CD4-positive, alpha-beta memory T cell (primary cell): ENCODE measurements at places on chromosomes 12 and 14.

GRCh38 chr12:130768120-130768519 is 52.0 kb upstream of the RIMBP2 start:
- DNase-seq, result no peak

GRCh38 chr12:12654691-12655460 is 41.1 kb downstream of the GPR19 start:
- no peak for DNase-seq

DNA sequence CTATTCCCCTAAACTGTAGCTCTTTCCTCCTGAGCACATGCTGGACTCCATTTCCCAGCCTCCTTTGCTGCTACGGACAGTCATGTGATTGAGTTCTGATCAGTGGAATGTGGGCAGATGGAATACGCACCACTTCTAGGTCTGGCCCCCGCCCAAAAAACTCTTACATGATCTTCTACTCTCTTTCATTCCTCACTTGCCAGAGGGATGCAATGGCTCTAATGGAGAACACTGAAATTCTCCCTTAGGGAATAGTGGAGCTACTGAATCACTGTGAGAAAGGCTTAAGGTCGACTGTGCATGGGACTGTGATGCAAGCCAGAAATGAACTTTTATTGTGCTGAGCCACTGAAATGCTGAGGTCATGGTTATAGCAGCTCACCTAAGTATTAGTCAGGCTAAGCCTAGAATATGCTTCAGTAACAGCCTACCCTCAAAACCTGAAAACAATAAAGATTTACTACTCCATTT is 13.0 kb upstream of the TMED2 start:
- no peak for DNase-seq

DNA sequence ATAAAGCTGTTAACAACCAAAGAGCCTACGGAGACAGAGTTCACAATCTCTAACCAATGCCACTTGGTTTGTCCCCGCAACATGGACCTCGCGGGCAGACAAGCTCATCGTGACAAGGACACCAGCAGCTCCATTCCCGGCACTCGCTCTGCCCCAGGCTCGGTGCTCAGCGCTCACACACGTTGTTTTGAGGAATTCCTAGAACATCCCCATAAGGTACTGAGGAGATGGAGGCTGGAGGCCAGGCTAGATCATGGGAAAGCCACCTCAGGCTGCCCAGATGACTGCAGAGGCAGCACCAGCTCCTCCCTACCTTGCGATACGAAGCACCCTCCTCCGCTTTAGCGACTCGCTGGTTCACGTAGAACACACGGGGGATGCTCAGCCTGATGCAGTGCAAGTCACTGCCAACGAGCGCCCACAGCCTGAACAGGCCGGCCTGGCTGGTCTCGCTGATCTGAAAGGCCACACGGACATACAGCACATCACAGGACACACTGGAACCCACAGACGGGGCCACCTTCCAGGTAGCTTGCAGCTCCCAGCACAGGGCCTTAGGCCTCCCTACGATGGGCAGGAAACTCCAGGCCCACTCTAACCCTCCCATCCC is 30.1 kb downstream of the P2RX2 start:
- no peak for DNase-seq

DNA sequence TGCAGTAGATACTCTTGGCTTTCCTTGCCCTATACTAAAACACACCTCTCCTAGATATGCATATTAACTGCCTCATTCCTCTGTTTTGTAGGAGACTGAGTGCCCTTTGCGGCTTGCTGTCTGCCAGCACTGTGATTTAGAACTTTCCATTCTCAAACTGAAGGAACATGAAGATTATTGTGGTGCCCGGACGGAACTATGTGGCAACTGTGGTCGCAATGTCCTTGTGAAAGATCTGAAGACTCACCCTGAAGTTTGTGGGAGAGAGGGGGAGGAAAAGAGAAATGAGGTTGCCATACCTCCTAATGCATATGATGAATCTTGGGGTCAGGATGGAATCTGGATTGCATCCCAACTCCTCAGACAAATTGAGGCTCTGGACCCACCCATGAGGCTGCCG is 15.4 kb downstream of the TRAFD1 start:
- DNase-seq, result no peak

DNA sequence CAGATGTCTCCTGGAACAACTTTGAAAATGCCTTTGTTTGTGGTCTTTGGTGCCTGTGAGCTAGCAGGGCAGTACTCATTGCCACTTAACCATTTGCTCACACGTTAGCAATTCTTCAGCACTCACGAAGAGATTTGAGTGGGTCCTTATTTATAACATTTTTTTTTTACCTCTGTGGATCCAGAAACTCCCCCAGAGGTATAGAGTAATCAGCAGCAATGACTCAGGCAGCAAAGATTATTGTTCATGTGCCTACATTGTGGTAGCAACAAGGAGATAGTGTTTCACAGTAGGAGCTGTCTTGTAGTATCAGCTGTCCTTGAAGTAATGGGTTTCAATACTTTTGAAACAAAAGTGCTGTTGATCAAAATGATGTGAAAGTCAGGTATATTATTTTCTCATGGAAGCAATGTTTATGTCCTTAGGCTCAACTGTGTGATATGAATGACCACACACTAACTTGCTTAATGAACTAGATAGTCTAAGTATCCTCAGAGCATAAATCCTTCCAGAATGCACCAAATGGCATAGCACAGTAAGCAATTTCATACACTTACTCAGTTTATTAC is 304.1 kb downstream of the EGLN3 start:
- no peak for DNase-seq

DNA sequence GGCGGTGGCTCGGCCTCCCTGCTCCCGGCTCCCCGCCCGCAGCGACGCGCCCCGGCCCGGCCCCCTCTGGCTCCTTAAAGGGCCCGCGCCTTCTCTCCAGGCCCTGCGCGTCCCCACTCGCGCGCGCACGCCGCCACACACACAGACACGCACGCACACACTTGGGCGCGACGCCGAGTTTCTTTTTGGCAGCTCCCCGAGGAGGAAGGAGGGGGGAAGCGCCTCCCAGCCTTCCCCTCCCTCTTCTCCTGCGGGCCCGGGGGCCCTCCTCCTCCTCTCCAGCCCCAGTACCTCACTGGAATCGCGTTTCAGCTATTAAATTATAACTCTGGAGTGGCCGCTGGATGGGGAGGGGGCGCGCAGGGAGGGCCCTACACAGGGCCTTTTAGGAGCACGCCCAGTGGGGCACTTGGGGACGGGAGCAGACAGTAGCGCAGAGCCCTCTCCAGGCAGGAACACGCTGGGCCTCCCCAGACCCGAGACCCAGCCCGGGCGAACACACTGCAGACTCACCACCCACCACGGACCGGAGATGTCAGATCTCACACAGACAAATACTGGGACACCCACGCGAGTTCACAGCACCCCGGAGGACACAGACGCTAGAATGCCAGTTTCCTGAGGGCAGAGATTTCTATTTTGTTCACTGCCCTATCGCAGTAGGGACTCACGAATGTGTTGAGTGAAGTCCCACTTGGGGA is 411 bp upstream of the NCOR2 start:
- peak; percentile 84 for DNase-seq

DNA sequence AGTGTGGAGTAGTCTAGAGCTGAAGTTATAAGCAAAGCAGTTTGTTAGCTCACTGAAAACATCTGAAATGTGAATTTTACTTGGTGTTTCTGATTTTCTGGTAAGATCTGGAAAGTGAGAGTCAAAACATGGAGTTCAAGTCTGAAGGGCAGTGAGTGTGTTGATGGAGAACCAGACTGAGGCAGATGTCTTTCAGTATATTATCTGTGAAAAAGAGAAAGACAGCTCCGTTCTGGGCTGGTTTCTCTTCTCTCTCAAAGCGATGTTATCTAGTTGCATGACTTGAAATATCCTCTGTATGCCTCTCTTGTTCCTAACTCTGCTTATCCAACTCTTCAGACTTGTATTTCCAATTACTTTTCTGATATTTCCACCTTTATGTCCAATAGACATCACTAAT is 381.9 kb upstream of the RGS6 start:
- no peak for DNase-seq

GRCh38 chr14:73944432-73945158 is 5.3 kb downstream of the FAM161B start:
- no peak for DNase-seq

- no peak for DNase-seq
Observed at GRCh38 chr12:53651737-53652136, 24.1 kb downstream of the ATP5MC2 start.

DNA sequence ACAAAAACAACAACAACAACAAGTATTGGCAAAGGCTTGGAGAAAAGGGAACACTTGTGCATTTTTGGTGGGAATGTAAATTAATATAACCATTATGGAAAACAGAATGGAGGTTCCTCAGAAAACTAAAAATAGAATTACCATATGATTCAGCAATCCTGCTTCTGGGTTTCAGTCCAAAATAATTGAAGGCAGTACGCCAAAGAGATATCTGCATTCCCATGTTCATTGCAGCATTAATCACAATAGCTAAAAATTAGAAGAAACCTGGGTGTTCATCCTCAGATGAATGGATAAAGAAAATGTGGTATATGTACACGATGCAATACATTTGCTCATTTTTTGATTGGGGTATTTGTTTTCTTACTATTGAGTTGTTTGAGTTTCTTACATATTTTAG is 813.0 kb downstream of the NRXN3 start:
- no peak for DNase-seq

- DNase-seq, result no peak
Observed at GRCh38 chr14:66483322-66483721, 2.8 kb upstream of the CCDC196 start.

DNA sequence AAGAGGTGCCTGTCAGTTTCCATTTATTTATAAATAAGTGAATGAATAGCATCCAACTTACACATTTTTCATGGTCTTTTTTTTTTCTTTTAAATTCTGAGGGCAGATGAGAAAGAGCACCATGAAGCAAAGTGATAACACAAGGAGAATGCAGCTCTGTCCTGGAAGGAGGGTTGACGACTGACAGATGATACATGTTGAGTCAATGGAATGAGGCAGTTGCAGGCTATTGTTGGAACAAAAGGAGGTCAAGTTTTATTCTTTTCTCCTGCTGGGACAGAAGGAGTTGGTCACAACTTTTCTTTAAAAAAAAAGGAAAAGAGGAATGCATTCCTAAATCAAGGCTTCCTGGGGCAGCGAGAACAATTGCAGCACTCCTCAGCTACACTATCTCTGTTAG is 119.9 kb upstream of the PLEKHG7 start:
- DNase-seq, result no peak

DNA sequence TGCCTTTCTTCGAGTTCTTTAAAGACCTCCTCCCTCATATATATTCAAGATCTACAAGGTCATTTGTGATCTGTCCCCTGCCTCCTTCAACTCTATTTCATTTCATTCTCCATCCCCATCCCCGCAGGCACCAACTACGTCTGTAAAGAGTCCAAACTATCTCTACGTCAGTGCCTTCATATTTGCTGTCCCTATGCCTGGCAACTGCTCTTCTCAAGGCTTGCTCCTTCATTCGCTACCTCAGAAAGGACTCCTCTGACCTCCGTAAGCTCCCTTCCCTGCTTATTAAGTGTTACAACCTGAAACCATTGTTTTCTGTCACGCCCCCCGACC is 650 bp downstream of the LLPH start:
- DNase-seq, result no peak

DNA sequence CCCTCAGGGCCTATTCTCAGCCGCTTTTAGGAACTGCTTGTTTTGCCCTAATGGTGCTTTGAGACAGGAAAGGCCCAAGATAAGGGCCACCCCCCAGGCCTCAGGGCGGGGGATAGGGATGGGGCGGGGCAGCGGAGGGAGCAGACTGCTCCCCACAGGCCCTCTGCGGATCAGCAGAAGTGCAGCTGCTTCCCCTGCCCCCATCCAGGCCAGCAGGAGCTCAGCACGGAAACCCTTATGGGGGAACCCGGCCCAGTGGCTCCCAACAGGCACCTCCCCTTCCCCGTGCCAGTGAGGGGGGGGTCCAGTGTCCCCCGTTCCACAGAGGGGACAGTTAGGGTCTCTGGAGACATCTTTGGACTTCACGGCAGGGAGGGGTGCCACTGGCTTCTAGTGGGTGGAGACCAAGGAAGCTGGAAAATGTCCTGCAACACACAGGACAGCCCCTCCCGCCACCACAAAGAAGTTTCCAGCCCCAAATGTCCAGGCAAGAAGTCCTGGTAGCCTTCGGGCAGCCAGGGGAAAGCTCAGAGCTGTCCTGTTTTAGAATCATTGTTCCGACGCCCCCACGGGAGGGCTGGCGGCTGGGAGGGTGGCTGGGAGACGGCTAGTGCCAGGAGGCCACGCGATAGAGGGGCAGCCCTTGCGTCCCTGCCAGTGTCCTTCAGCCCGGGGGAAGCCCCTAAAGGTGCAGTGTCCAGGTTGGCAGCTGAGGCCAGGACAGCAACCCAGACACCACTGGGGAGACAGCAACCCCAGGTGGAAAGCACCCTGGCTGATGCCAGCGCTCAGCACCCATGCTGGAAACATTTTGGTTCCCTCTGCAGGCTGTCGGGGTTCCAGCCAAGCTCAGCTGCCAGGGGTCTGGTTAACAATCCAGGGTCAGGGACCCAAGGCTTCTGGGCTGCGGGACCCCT is 10.4 kb upstream of the GPR132 start:
- no peak for DNase-seq

DNA sequence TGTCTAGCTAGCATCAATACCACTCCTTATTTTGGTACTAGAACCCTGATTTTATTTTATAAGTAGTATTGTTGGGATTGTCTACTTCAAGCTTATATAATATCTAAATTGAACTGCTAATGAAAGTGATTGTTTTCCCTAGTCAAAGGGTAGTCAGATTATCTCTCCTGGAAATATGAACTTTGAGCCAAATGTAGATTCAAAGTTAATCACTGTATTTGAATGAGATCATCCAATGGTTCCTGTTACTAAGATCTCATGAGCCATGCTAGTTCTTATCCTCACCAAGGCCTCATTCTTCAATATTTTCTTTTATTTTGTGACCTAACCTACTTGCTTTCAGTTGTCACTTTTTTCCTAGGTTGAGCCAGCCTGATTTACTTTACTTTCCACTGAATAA is 276.7 kb downstream of the RASSF9 start:
- DNase-seq, result no peak

- no peak for DNase-seq
Observed at GRCh38 chr12:85005615-85006014, 30.5 kb downstream of the TSPAN19 start.

DNA sequence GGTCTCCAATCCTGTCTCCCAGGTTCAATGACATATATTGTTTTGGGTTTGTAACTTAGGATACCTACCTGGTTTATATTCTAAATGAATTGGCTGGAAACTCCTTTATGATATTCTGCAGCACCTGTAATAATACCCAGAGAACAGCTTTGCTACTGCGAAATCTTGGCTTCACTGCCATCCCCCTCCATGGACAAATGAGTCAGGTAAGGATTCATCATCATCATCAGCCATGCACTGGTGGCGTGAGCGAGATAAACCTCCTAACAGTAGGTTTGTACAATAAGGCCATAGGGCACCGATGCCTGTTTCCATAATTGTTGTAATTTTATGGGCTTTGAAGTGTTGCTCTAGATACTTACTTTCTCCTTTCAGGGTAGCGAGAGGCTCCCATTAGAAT is 10.7 kb downstream of the DDX47 start:
- DNase-seq, result no peak

GRCh38 chr12:57135527-57136326 is 7.4 kb downstream of the LRP1 start:
- DNase-seq, result no peak

- no peak for DNase-seq
Observed at GRCh38 chr14:74140374-74140850, 55.7 kb downstream of the LIN52 start.

GRCh38 chr12:121570467-121571283 is 10.1 kb downstream of the KDM2B start:
- DNase-seq, result no peak
